ENCODE measurements at places on chromosomes 7 and 10. TPM values are rescaled to one million over a fixed set of nuclear protein-coding genes. Genes with fewer than 3 reads are reported as not detected.

- peak; percentile 98 for DNase-seq
Measured at GRCh38 chr7:2403014-2403717, at the start of gene CHST12. CHST12 (plus strand) TSS chr7:2403611; CDS start chr7:2432640, 29,029 bp downstream.

- DNase-seq: no peak
Measured at GRCh38 chr7:138226745-138227279, 150.6 kb downstream of the AKR1D1 start.

DNA sequence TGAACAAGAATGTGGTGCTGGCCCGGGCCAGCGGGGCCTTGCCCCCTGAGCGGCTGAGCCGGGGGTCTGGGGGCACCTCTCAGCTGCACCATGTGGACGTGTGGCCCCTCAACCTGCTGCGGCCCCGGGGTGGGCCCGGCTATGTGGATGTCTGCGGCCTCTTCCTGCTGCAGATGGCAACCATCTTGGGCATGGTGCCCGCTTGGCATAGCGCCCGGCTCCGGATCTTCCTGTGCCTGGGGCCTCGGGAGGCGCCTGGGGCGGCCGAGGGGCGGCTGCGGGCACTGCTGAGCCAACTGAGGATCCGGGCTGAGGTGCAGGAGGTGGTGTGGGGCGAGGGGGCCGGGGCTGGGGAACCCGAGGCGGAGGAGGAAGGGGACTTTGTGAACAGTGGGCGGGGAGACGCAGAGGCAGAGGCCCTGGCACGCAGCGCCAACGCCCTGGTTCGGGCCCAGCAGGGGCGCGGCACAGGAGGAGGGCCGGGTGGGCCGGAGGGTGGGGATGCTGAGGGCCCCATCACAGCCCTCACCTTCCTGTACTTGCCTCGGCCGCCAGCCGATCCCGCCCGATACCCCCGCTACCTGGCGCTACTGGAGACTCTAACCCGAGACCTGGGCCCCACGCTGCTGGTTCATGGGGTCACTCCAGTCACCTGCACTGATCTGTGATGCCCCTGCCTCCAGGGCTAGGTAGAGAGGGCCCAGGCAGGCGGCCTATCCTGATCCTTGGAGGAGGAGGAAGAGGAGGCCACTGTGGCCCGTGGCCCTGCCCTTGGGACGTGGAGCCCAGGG, 1.1 kb upstream of the TRIP6 start:
- DNase-seq: peak; percentile 89

DNA sequence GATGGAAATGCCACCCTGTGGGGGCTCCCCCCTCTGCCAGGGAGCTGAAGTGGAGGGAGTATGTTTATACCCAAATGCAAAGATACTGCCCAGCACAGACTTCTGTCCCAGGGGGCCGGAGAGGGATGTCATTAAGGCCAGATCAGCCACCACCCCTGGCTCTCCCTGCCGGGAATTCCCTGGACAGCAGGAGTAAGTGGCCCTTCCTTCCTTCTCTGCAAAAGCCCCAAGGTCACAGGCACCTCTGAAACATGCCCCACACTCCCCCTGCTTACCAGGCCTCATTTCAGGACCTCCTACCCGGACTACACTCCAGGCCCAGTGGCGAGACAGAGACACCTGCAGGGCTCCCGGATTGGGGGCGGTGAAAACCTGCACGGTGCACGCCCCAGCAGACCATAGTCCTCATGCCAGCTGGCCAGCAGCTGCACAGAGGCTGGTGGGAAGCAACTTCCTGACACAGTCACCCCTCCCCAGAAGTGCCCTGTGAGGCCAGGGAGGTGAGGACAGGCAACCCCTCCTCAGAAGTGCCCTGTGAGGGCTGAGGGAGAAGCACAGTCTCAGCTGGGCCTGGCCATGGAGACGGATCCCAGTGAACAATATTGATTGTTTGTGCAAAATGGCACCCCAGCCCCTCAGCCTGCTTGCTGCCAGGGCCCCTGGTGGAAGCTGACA, 33.0 kb upstream of the RET start:
- peak; percentile 17 for DNase-seq

The HYCC1 gene
- total RNA-seq: 8.0 TPM

DNA sequence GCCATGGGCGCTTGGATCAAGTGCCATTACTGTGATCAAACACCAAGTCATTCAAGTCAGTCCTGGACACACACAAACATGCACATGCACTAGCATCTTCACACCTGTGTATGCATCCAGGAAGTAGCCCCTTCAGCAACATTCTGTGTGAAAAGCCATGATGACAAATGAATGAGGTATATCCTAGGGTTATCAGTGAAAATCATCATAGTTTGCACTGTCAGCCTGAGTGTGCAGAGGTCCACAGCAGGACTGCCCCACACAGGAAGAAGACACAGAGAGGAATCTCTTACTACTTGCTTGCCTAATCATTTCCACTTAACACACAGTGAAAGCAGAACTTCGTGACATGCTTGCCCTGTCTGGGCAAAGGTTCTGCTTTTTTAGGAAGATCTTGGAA, 184.0 kb upstream of the ADO start:
- no peak for DNase-seq

DNA sequence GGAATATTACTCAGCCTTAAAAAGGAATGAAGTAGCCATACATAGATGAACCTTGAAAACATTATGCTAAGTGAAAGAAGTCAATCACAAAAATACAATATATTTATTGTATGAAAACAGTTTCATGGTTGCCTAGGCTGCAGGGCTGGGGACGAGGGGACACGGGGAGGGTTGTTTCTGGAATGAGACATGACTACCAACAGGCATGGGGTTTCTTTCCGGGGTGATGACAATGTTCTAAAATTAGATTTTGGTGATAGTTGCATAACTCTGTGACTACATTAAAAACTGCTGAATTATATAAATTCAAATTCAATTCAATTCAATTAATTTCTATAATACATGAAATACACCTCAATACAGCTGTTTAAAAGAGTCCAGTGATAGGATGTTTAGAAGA, 88.0 kb downstream of the ARHGAP22 start:
- DNase-seq: no peak

DNA sequence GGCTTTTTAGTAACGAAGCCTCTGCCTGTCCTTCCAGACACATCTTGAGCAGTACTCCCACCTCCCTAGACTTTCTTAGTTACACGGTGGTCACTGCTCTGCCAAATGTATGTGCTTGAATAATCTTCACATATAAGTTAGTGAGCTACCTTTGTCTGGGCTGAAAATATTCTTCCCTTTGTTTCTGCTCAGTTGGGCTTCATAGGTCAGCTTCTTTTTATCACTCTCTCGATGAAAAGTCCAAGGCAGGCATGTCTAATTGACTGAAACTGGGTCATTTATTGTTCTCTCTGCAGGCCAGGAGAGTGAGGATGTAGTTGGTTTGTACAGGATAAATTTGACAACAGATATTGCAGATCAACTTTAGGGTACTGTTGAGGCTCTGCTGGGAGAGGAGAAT, 636.7 kb upstream of the IGFBP3 start:
- no peak for DNase-seq

DNA sequence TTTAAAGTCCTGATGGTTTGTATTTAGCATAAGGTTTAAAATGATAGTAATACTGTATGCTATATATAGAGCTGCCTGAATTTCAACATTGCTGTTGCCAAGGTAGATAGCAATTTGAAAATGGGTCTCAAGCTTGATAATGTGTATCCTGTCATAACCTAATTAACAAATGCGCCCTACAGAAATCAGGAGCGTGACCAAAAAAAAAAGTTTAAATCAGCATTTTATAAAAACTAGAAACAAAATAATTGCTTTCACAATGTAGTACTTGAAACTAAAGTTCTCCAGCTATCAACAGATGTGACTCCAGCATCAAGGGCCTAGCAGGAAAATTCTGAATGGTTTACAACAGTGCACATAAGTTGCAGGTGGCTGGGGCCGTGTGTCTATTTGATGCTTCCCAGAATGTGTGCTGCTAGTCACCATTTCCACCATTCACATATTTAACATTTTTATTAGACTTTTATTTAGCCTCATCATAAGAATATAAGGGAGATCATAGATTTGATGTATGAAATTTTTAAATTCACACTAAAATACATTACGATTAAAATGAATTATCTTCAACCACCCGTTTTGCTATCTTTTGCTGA, 14.1 kb downstream of the FXYD4 start:
- DNase-seq: no peak

The OR2A5 gene
- total RNA-seq: not detected

GRCh38 chr10:21114683-21115082, 217.6 kb upstream of the NEBL start:
- DNase-seq: no peak

DNA sequence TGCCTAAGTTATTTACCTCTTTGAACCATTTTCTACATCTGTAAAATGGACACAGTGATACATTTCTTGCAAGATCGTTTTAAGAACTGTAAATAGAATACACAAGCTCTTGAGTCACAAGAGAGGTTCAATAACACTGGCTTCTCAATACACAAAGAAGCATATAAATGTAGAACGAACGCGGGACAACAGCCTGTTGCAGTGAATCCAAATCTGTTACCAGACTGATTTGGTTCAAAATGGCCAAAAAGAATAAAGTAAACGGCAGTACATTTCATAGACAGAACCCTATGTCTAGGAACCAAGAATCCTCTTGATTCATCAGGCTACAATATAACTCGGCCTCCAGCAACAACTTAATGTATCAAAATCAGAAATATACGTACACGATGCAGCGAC, 701 bp downstream of the MTPAP start:
- no peak for DNase-seq

The ACTL6B gene
- total RNA-seq: not detected

Measured in left colon (tissue), 2 donors.